ENCODE measurements at places on chromosomes 12 and 14. TPM values are rescaled to one million over a fixed set of nuclear protein-coding genes. Genes with fewer than 3 reads are reported as not detected.
A peak's percentile ranks its signal among the peaks of the same experiment; 100 is the strongest.

The SLC38A4 gene
- 9.4 TPM for total RNA-seq

DNA sequence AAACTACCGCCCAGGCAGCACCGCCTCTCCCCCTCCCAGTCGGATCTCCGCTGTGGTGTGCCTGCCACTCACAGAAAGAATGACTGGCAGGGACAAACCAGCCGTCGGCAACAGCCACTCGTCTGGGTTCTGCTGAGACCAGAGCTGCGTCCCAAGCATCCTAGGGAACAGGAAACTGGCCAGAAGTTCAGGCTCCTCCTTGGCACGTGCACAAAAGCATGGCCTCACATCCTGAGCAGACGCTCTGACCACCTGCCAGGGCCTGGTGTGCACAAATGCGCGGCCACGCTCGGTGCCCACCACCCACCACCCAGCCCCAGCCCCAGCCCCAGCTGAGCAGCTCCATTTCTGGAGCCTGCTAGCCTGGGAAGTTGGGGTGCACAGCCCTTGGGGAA, 214.8 kb downstream of the DPF3 start:
- H3K27me3 ChIP-seq = peaks cover 22% of the 10 kb centered on the region
- no peak for DNase-seq
- no peaks in the 10 kb centered on the region for H3K36me3 ChIP-seq
- H3K4me3 ChIP-seq = no peak overlapping the region
- no peak overlapping the region for H3K27ac ChIP-seq

- H3K4me3 ChIP-seq = peak overlapping the region; percentile 80
- no peak overlapping the region for H3K27ac ChIP-seq
- peaks cover 2% of the 10 kb centered on the region for H3K36me3 ChIP-seq
- DNase-seq = peak; percentile 71
Observed at GRCh38 chr12:30796313-30796780, 41.6 kb upstream of the CAPRIN2 start.

- H3K4me3 ChIP-seq = no peak overlapping the region
- no peak for DNase-seq
- H3K4me1 ChIP-seq = peaks cover 18% of the 10 kb centered on the region
- H3K27ac ChIP-seq = no peak overlapping the region
Observed at GRCh38 chr12:92556141-92556540, 146.6 kb upstream of the PLEKHG7 start.
